Cardiac fibroblast (primary cell): ENCODE measurements at places on chromosomes 11 and 22.

DNA sequence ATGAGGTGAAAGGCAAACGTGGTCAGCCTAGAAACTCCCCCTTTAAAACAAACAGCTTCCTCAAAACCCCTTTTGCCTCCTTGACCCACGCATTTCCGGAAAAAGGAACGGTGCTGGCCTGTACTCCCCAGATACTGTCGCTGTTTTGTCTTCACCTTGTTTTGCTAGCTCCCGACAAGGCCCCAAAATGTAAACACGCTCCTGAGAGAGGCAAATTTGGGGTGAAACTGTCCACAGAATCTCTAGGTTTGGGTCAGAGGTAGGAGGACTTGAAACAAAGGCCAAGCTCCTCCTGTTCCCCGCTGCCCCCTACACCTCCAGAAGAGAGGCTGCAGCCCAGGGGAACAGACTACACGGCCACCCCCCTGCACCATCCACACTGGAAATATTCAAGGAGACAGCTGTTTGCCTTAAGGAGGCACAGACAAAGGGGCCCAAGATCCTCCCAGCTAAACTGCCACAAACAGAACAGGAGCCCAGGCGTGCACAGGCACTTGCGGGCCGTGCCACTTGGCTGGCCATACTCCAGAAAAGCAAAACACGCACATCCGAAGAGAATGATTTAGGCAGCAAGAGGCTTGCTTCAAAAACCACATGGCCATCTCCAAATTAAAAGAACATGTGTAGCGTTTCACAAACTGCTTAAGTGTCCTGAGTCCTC is 160.5 kb upstream of the GRK3 start:
- DNase-seq: peak; percentile 44

GRCh38 chr11:74000307-74001133 is 8.4 kb downstream of the UCP3 start:
- DNase-seq: no peak

- no peak for DNase-seq
Measured at GRCh38 chr11:92225568-92226330, 1.1 kb downstream of the FAT3 start.

DNA sequence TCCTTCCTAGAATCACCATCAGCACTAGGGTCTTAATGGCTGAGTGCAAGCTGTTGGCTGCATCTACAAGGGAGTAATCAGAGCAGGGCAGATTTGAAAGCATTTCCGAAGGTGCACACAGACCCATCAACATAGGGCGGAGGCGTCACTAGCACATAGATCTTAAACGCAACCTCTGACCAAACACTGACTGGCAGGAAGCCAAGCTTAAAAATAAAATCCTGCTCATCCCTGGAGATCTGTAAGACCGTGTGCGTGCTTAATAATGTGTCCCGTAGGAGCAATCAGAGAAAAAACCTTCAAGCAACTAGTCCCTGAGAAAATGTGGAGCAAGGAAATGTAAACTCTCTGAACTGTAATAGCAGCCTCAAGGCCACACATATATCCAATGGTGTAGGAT is 470.5 kb downstream of the ETS1 start:
- DNase-seq: peak; percentile 22

GRCh38 chr22:26847816-26848215 is 190.4 kb downstream of the MIAT start:
- no peak for DNase-seq

- DNase-seq: no peak
Measured at GRCh38 chr22:25008666-25009065, 56.1 kb downstream of the KIAA1671 start.

DNA sequence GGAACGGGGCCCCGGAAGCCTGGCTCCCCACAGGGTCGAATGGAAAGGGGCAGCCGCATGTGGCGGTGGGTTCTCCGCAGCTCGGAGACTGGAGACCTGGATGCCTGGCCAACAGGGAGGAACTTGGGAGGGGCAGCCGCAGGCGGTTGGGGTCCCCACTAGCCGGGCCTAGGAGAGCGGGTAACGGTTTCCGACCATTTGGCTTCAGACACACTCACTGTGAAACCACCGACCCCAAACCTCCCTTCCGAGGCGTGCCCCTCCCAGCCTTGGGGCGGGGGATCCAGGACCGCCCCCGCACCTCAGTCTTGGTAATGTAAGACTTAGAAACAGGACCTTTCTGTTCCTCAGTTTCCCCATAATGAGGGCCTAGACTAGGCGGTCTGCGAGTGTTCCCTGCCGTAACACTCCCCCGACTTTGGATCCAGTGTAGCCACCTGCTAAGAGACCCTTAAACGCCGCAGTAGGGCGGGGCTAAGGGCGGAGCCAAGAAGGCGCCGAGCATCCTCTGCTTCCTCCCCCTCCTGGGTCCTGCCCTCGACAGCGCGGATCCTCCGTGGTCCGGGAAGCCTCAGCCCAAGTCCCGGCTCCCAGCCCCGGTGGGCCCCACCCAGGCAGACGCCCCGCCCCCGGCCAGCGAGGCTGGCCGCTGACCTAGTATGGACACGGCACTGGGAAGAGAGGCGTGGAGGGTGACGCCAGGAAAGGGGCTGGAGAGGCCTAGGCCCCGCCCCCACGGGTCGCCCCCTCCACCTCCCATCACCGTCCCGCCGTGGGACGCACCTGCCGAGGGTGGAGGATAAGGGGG is 1.8 kb upstream of the RASGRP2 start:
- DNase-seq: peak; percentile 40

DNA sequence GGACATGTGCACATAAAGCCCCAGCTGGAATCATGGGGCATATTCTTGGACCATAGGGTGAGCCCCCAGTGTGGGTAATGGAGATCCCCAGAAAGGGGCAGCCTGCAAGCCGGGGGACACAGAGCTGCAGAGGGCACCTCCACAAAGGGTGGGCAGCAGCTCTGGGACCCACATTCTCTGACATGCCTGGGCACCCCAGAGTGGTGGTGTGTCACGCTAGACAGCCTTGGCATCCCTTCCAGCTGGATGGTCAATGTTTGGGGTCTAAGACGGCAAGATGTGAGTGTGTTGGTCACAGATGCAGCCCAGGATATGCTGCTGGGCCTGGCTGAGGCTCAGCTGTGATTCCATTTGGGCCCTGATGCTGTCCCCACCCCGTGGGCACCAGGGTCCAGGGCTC is 9.7 kb downstream of the ADORA2A start:
- no peak for DNase-seq
